Omental fat pad (tissue), 4 donors: ENCODE measurements at places on chromosomes 4 and X. TPM values are rescaled to one million over a fixed set of nuclear protein-coding genes. Genes with fewer than 3 reads are reported as not detected.
A peak's percentile ranks its signal among the peaks of the same experiment; 100 is the strongest.

- DNase-seq: no peak
These were observed 47.4 kb upstream of the KDR start for GRCh38 chr4:55172694-55173287.

DNA sequence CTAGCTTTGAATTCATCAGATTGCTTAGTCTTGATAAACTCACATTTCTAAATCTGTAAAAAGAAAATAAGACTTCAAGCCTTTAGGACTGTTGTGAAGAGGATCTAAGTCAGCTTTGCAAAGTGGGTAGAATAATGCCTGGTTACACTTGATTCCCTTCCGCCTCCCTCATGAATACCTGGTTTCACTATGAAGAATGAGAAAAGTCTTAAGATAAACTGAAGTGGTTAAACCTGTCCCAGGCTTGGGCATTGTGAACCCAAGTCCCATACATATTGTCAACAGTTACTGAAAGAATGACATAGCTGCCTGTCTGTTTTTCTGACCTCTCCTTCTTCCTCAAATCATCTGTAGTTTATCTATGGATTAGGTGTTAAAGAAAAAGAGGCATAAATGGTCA lies 16.7 kb upstream of the GBA3 start:
- DNase-seq: no peak

GRCh38 chr4:183830438-183830985 lies 74.6 kb upstream of the STOX2 start:
- no peak for DNase-seq

GRCh38 chr4:7843831-7844593 lies 95.6 kb downstream of the AFAP1 start:
- DNase-seq: peak; percentile 66

- DNase-seq: no peak
These were observed 96.4 kb downstream of the CHIC2 start for GRCh38 chr4:53967986-53968385.

DNA sequence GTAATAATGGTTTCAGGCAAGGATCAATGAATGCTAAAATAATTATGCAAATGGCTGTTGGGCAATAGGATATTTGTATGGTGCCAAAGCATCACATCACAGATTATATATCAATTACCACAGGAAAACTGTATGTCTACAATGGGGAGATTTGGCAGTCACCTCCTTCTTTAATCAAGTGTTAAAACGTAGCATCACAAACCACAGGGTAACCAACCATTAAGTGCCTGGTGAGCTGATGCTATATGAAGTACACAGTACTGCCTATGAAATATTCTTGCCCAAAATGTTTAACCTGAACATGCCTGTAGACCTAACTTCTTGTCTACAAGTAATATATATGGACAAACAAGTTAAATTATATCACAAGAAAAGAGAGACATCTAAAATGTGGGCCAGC lies 25.3 kb downstream of the MECP2 start:
- DNase-seq: no peak

- no peak for DNase-seq
These were observed 146.9 kb downstream of the FAM13A start for GRCh38 chr4:88910101-88910500.

GRCh38 chr4:61864286-61864685 lies 664.2 kb downstream of the ADGRL3 start:
- no peak for DNase-seq

- no peak for DNase-seq
These were observed 411.2 kb downstream of the SPOCK3 start for GRCh38 chr4:166823126-166823525.

- DNase-seq: no peak
These were observed 699.1 kb upstream of the AMOT start for GRCh38 chrX:113539599-113540356.

- DNase-seq: no peak
These were observed 7.1 kb downstream of the SMIM9 start for GRCh38 chrX:154827194-154828015.

GRCh38 chr4:15913631-15913970 lies 24.9 kb downstream of the FGFBP1 start:
- DNase-seq: no peak

- no peak for DNase-seq
These were observed 159.7 kb downstream of the NSUN7 start for GRCh38 chr4:40909363-40909876.

GRCh38 chr4:141375855-141376254 lies 155.2 kb downstream of the ZNF330 start:
- DNase-seq: no peak

GRCh38 chrX:48883729-48884128 lies 13.8 kb downstream of the TIMM17B start:
- DNase-seq: no peak

GRCh38 chr4:11495818-11496217 lies 67.1 kb upstream of the HS3ST1 start:
- DNase-seq: no peak

GRCh38 chr4:146256328-146256727 lies 42.0 kb downstream of the REELD1 start:
- DNase-seq: no peak

GRCh38 chr4:82744284-82744968 lies 54.2 kb downstream of the SCD5 start:
- DNase-seq: no peak

DNA sequence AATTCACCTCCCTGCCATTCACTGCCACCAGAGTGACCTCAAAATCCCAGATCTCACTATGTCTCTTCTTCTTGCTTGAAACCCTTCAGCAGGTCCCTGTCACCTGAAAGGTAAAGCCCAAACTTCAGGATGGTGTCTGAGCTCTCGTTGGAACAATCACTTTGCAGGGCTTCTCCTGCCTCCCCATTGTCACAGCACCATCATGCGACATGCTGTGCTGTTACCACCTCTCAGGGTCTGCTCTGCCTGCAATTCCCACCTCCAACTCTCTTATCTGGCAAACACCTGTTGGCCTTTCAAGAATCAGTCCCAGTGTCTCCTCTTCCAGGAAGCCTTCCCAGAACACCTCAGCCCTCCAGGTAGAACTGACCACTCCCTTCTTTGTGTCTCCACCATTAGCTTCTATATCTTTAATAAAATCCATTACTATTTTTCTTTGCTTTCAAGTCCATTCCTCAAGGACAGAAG lies 46.2 kb downstream of the SEL1L3 start:
- DNase-seq: no peak

- DNase-seq: no peak
These were observed 45.4 kb downstream of the FGFRL1 start for GRCh38 chr4:1056671-1057402.

DNA sequence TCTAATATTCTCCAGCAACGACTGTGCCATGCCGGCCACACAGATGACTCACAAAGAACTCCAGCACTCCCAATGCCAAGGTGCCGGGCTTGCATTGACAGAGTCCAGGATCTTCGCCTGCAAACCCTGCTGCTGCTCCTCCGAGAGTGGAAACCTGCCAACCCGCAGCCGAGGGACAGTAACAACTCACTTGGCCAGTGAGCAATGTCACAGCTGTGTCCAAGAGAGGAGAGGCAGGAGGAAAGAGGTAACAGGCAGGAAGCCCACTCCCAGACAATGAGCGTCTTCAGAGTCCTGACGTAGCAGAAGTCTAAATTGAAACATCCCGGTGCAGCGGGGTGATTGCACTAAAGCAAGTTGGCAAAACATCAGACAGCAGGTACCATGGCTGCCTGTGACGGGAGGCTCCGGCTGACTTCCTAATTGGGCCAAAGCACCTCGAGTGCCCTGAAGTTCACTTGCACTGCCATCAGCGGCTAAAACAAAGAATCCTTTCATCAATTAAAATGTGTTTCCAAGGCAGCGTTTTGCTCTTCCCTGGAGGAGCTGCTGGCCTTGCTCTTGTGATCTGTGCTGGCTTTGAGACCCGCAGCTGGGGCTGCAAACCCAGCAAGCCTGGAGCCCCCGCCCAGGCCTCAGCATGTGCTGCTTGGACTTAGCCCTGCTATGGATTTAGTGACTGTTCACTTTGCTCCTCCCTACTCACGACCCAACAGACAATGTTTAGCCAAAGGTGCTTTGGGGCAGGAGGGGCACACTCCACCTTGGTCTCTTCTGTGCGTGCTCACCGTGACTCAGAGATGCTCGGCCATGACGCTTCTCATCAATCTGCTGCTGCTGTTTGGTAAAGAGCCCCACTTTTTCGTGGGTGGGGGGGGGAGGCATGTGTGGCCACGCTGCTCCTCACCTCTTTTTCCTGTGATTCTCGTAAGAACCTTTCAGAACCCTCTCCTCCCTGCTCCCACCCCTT lies 36.5 kb downstream of the DCTD start:
- no peak for DNase-seq

Gene ETDB
- not detected for total RNA-seq

Gene GC
- not detected for total RNA-seq

Gene FAT1
- total RNA-seq: 35.3 TPM

Gene RBM46
- not detected for total RNA-seq

Gene FREM3
- not detected for total RNA-seq

Gene LRIT3
- total RNA-seq: 0.24 TPM
